Esophagus muscularis mucosa (tissue), 4 donors: ENCODE measurements at places on chromosomes 3 and 15. TPM values are rescaled to one million over a fixed set of nuclear protein-coding genes. Genes with fewer than 3 reads are reported as not detected.

The HYKK gene
- 5.8 TPM for total RNA-seq

The GMNC gene
- total RNA-seq, result not detected

The NR2E3 gene
- total RNA-seq, result not detected

The SUCNR1 gene
- total RNA-seq, result 0.11 TPM

The FBN1 gene
- 159 TPM for total RNA-seq

The ARPP21 gene
- under 0.01 TPM for total RNA-seq
